ENCODE measurements at places on chromosomes 6 and 20.

DNA sequence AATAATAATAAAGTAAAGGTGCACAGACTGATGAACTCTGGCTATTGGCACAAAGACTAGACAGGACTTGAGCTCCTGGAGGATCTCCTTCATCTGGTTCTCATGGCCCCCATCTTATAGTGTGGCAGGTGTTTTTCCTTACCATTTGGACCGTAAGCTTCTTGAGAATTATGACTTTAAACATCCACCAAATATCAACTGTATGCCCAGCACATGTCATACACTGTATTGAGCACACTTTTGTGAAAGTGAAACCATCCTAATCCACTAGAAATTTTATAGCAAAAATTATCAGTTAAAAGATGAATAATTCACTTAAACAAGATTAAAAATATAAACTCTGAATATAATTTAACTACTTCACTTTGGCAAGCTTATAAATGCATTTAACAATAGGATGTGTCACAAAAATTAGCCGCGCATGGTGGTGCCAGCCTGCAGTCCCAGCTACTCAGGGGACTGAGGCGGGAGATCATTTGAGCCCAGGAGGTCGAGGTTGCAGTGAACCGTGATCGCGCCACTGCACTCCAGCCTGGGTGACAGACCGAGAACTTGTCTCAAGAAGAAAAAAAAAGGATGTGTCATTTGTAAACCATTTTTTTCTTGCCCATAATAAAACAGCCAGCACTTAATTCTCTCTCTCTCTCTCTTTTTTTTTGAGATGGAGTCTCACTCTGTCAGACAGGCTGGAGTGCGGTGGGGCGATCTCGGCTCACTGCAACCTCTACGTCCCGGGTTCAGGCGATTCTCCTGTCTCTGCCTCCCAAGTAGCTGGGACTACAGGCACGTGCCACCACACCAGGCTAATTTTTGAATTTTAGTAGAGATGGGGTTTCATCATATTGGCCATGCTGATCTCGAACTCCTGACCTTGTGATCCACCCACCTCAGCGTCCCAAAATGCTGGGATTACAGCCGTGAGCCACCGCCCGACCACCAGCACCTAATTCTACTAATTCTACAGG, 9.1 kb downstream of the HIVEP2 start:
- DNase-seq: no peak

GRCh38 chr6:34068462-34069044, 77.3 kb downstream of the GRM4 start:
- no peak for DNase-seq

- no peak for DNase-seq
Measured at GRCh38 chr6:39203436-39204159, 25.7 kb downstream of the KCNK5 start.

DNA sequence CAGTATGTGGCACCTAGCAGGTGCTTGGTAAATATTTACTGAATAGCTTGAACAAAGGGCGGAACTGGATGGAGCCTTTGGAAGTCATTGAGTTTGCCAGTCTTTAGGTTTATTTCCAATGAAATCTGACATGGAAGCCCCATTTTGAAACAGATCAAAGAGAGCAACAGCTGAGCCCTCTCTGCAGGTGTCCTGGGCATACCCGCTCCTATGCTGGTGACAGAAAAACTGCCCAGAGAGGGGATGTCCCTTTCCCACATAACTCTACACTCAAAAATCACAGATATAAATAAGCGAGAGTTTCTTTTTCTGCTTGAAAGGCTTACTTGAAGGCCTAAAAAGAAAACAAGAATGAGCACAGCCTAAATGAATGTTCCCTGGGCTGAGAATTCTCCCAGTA, 53.0 kb upstream of the RALY start:
- DNase-seq: no peak

DNA sequence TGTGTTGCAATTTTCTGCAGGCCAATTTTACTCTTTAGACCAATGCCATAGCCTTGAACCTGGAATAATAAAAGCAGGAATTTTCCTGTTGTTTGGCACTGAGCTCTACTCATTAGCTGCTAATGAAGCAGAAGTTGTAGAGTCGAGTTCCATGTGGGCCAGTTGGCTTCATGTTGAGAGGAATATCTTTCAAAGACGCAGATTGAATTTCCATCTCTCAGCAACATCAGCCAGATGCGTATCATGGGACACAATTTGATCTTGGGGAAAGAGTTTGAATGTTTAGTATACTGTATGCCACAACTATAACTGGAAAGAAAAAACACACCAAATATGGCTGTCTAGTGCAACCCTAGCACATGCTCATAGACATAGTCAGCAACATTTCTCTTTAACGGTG, 259.6 kb downstream of the BCKDHB start:
- DNase-seq: no peak

- no peak for DNase-seq
Measured at GRCh38 chr6:119040229-119040628, 38.2 kb downstream of the FAM184A start.

DNA sequence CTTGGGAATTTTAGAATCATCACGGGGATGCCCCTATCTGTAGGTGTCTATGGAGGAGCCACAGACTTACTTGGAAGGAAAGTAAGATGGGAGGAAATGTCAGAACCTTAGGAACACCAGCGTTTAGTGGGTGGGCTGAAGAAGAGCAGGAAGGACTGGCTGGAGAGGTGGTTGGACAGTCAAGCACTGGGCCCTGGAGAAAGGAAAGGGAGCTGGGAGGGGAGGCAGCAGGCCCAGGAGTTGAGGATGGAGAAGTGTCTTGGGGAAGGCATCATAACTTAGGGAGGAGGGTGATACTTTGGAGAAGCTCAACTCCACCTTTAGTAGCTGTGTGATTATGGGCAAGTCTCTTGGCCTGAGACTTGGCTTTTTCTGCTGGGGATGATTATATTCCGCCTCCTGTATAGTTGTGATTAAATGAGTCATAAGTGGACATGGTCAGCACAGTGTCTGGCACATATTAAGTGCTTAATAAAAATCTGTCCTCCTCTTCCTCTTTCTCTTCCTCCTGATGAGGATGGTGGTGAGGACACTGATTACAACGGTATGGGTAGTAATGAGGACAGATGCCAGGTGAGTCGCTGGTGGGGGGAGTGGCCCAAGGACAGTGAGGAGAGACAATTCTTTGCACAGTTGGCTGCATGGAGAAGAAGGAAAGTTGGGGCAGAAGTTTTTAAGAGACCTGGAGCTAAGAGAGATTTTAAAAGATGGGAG, 125.7 kb downstream of the TOX2 start:
- no peak for DNase-seq

- no peak for DNase-seq
Measured at GRCh38 chr20:38135651-38136420, 29.2 kb downstream of the TGM2 start.

- DNase-seq: no peak
Measured at GRCh38 chr6:84362193-84362821, 134.9 kb upstream of the CEP162 start.

GRCh38 chr6:89640804-89641203, 2.3 kb upstream of the LYRM2 start:
- no peak for DNase-seq

GRCh38 chr6:127946388-127946787, 45.5 kb upstream of the THEMIS start:
- DNase-seq: no peak

- peak; percentile 4 for DNase-seq
Measured at GRCh38 chr20:38674092-38674764, 50.1 kb upstream of the SLC32A1 start.

DNA sequence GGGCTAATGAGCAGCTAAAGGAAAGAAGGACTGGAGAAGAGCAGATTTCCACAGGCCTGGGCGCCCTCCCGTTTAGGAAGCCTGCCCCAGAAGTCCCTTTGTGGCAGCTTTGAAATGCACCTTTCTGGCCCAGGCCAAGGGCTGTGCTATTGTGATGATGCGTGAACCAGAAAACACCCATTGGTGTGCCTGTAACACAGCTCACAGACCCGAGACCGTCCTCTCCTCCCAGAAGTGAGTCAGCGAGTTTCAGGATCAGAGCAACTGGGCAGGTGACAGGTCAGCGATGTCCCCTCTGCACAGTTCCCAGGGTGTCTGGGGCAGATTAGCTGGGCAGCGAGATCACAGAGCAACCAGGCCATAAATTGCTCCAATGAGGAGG, 71.9 kb upstream of the SULF2 start:
- no peak for DNase-seq

DNA sequence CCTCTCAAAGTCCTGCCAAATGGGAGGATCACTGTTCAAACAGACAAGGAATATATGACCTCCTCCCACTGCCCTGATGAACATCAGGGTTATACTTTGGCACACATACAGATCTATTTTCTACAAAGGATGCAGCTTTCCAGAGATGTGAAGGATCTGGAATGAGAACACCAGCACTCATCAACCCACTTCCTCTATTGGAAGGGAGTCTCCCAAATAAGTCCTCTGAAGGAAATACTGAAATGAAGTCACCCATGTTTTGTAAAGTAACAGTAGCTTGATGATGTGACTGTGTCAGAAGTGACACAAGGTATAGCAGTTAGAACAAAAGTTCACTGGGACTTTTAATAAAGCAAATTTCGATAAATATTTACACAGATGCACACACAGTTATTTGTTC, 104.9 kb downstream of the OGFRL1 start:
- DNase-seq: no peak

DNA sequence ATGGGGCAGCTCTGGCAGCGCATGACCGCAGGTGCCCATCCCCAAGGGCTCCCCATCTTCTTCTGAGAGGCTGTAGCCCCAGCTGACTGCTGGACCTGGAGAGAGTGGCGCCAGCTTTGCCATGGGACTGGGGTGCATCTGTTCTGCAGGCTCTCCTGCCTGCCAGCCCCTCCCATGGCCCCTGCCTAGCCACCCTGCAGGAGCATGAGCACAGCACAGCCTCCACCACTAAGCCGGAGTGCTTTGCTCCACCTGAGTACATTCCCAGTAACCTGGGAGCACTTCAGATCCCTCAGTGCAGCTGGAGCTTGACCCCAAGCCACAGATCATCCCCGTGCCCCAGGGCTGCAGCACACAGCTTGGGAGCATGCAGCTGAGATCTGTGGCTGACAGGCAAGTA, 16.0 kb downstream of the DEFB125 start:
- no peak for DNase-seq

DNA sequence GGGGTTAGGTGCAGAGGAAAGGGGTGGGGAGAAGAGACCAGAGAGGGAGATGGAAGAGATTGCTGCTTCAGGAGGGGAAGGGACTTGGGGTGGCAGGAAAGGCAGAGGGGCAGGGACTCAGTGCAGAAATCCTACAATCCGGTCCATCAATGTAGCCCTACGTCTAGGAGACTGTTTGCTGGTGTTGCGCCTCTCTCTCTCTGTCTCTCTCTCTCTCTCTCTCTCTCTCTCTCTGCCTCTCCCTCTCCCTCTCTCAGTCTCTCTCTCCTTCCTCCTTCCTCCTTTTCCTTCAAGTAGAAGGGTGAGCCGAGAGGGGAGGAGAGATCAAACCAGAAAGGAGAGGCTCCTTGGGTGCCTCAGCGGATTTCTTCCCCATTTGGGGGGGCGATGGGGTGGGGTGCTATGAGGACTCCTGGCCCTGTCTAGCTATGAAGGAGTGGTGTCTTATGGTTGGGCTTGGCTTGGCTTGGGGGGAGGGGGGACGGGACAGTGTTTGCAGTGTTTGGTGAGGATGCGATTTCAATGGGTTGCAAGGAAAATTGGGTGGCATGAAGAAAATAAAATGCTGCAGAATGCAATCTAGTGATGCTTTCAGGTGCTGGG, 181.2 kb downstream of the TBXT start:
- DNase-seq: no peak

DNA sequence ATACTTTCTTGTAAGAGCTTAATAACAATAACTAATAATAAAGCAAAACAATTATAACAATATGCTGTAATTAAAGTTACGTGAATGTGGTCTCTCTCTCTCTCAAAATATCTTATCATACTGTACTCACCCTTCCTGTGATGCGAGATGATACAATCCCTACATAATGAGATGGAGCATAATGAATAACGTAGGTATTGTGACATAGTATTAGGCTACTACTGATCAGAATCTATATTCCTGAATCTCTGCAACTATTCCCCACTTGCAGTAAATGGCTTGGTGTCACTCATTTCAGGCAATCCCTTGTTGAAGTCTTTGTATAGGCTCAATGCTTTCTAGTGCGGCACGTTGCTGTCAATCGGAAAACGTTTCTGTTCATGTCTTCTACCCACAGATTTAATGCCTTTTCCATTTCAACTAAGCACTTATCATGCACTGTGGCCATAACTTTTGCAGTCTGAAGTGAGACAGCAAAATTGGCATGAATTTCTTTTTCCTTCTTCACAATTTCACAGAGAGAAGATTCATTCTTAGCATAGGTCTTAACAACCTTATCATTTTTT, 32.3 kb downstream of the MOXD1 start:
- no peak for DNase-seq

- no peak for DNase-seq
Measured at GRCh38 chr6:144073024-144073423, 22.3 kb downstream of the SF3B5 start.

DNA sequence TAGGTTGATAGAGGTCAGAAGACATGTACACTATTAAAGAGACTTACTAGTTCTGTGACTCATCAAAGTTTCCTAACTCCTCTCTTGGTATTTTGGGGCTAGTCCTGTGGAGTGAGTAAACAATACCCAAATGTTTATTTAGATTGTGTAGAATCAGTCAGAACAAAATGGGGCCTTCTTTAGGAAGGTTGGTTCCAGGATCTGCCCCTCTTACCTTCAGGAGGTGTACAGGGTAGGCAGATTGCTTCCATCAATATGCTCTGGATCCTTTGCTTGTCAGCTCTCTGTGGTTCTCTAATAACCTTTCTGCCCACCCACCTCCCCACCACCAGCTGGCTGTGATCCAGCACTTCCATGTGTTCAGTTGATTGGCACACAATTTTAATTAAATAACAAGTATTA, 107.0 kb downstream of the POPDC3 start:
- DNase-seq: no peak

GRCh38 chr6:149359440-149359839, 40.6 kb upstream of the SUMO4 start:
- DNase-seq: no peak

GRCh38 chr6:167590193-167590592, 236.5 kb upstream of the AFDN start:
- DNase-seq: no peak

GRCh38 chr6:128311944-128312570, 208.3 kb downstream of the PTPRK start:
- no peak for DNase-seq

DNA sequence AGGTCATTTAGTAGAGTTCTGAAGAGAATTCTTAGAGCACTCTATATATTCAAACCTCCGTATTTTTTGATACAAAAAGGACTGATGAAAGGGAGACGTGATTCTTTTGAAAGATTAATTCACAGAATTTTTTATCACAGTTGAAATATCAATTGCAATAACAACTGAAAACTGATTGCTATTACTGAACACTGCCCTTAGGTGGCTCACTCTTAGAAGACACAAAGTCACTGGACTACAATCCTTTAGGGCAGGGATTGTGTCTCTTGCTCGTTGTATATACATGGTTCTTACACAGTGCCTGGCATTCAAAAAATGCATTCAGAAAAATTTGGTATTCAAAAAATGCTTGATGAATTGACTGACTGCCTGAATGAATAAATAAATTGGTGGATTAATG, 17.1 kb upstream of the CALHM6 start:
- peak; percentile 99 for DNase-seq
